NCI-H187 treated with DMSO at 0.1 percent for 48 hours (cell line): ENCODE measurements at places on chromosomes 12 and 14.
A peak's percentile ranks its signal among the peaks of the same experiment; 100 is the strongest.

GRCh38 chr12:14193639-14194038 is 171.8 kb upstream of the ATF7IP start:
- no peak for DNase-seq

DNA sequence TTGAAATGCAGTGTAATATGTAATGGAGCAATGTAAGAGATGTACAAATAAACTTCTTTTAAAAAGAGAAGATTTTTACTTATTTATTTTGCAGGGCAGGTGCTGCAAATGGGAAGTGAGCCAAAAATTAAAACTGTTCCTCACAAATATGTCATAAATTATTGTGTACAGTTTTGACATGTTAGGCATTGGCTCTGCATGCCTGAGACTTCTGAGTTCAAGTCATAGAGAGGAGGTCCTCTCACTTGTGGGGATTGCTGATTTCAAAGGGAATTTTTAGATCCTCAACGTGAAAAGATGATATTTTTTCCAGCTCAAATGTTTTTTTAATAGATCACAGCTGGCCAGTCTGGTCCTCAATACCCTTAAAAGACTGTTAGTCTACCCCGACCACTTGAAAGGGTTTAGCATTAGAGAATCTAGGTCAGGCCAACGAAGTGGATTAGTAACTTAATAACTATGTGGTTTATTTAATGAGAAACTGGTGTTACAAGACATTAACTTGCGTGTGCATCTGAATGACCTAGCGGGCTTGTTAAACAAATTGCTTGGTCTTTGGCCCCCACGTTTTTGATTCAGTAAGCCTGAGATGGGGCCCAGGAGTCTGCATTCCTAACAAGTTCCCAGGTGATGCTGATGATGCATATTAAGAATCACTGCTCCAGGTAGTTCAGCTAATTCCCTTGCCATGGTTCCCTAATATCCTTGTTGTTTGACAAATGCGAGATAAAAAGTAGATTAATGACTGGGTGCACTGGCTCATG is 30.9 kb upstream of the WDR89 start:
- DNase-seq: no peak

- no peak for DNase-seq
Observed at GRCh38 chr14:58716706-58717105, 78.9 kb downstream of the DACT1 start.

DNA sequence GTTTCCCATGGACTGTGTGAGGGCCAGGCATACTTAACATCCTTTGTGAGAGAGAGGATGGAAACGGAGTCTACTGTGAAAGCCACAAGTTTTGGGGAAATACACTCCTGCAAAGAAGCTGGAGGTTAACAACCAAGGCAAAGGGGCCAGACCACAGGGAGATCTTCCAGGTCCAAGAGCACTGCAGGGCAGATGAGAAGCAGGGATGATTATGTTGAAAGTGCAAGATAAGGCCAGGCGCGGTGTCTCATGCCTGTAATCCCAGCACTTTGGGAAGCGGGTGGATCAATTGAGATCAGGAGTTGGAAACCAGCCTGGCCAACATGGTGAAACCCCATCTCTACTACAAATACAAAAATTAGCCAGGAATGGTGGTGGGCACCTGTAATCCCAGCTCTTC is 15.1 kb downstream of the COQ6 start:
- no peak for DNase-seq

GRCh38 chr12:130014485-130014807 is 110.6 kb upstream of the TMEM132D start:
- no peak for DNase-seq

- no peak for DNase-seq
Observed at GRCh38 chr12:6772331-6772695, at the start of gene LAG3. TSS of gene LAG3 (plus strand) at chr12:6772520. CDS start at chr12:6772853, 333 bp downstream.

GRCh38 chr12:57781801-57782200 is 786 bp upstream of the TSFM start:
- DNase-seq: no peak

- DNase-seq: no peak
Observed at GRCh38 chr14:62824086-62824485, 221.2 kb downstream of the KCNH5 start.

DNA sequence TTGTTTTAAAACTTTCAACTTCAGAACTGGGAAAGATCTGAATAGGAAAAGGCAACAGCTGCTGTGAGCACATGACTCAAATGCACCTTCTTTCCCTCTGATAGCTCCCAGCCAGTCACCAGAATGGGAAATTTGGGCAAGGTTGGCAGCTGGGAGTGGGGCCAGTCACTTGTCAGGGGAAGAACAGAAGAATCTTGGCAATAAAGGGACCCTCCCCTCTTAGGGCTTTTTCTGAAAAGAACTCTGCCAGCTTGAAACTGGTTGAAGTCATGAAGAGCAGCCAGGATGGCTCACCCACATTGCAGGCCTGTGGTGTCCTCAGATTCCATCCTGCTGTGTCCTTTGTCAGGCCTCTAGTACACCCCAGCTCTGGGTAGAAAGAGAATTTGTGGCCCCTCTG is 10.3 kb upstream of the RIC8B start:
- DNase-seq: no peak

DNA sequence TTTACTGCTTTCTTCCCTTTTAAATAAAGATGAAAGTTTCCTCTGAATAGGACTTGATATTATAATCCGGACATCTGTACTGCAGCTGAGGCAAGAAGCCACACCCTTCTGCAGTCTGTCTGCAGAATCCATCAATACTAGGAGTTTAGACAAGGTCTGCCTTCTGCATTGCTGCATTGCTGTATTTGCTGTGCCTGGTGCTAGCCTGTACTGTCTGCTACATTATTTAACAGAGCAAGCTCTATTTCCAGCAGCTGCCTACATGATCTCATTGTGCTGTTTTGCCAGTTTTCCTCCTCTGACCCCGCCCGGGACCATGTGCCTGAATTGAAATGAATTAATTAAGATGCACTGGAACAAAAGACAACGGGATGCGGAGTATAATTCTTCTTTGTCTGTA is 1.7 kb downstream of the TUBA1A start:
- DNase-seq: peak; percentile 32

DNA sequence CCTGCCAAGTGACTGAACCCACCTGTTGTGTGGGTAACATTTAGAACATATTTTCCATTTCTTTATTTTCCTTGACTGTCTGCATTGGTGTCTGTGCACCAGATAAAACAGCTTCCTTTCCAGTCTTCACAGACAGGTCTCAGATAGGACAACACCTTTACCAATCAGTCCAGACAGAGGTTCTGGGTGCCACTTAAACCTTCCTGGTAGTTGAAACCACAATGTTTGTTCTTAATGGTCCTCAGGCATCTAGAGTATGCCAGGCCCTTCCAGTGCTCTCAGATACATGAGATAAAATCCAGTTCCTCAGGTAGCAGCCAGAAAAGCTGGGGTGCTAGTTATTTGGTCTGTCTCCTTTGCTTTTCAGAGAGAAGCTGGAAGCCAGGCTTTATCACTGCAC is 7.0 kb upstream of the CLEC2D start:
- no peak for DNase-seq

DNA sequence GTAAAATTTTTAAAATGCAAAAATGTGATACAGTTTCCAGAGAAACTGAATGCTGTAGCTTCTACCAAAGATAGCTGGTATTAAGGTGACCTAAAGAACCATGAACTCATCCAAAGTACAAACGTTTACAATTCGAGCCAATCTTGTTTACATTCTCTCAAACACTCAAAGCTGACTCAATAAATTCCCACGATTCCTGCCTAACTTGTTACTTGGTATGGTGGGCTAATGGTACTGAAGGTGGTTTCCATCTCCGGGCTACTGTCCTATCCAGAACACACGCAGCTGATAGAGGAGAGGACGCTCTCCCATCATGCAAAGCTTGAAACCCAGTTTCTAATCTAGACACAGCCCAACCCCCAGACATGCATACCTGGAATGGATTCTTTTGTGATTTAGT is 31.5 kb downstream of the RAD9B start:
- DNase-seq: no peak

GRCh38 chr12:26647088-26647487 is 185.9 kb downstream of the ITPR2 start:
- no peak for DNase-seq

DNA sequence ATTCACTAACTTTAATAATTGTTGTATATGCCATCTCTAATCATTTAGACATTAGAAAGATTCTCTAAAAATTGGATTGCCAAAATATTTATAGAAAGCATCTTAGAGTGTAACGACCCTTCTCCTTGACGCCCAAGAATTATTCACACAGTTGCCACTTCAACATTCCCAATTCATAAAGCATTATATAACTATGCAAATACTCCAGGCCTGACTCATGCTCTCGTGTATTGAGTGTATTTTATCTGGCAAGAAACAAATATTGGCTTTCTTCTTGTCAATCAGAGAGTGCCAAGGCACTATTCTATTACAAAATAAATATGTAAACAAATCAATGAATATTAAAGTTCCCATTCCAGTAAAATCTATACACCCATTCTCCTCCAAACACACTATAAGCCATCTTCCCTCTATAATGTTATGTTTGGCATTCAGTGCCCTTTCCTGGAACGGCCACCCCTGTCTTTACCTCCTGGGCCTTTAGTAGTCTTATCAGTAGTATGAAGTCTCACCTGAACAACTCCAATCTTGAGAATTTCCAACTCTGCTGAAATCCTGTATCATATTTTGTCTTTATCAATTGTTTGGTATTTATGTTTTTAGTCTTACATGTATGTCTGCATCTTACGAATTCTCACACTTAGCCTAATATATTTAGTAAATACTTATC is 182.6 kb downstream of the PIK3C2G start:
- no peak for DNase-seq

GRCh38 chr14:66291756-66292155 is 194.4 kb upstream of the CCDC196 start:
- DNase-seq: no peak

GRCh38 chr12:96029826-96030225 is 5.6 kb downstream of the LTA4H start:
- DNase-seq: no peak

GRCh38 chr12:118038137-118038536 is 21.6 kb downstream of the RFC5 start:
- peak; percentile 38 for DNase-seq

DNA sequence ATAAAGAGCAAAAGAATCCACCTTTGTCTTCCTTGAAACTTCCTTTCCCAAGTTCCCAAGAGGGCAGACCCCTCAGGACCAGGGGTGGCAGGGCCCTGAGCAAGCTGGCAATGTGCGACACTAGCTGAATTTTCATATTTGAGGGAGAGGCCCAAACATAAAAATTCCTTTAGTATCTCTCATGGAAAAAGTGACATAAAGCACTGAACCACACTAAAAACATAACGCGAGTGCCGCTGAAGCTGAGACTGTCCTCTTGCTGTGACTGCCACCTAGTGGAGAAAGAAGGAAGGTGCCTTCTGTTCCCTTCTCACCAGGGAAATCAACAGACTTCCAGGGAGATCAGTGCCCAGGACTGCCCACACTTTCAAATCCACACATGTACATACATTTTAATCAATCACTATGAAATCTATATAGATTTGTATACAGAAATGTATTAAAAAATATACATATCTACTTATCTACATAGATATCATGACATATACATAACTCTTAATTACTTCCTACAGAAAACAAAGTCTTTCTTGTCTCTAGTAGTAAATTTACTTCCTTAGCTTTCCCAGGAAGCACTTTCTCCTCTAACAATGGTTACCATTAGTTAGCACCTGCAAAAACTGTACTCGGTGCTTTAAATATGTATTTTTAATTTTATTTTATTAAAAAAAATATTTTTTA is 53.8 kb downstream of the SSH1 start:
- peak; percentile 72 for DNase-seq

- DNase-seq: no peak
Observed at GRCh38 chr12:64390275-64390851, at the start of gene C12orf56. TSS of gene C12orf56 (minus strand) at chr12:64390758. CDS start at chr12:64390565, 193 bp downstream.

GRCh38 chr12:128573907-128574306 is 249.9 kb downstream of the SLC15A4 start:
- no peak for DNase-seq

DNA sequence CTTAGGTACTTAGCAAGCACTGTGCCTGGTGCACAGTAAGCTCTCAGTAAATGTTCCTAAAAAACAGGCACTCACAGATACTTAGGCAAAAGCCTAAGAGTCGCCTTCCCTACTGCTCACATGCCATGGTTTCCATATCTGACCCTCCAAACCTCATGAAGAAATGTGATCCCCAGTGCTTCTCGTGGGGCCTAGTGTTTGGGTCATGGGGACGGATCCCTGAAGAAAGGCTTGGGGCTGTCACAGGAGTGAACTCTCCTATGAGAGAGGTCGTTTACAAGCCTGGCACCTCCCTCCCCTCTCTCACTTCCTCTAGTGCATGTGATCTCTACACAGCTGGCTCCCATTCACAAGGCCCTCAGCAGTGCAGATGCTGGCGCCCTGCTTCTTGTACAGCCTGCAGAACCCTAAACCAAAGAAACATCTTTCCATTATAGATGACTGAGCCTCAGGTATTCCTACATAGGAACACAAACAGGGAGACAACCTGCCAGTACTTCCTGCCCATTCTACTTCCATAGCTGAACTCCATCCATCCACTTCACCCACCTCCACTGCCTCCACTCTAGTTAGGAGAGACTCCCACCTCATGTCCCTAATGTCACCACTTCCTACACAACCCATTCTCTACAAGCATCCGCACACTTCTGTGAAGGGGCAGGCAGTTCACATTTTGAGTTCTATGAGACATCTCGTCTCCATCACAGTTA is 2.9 kb downstream of the SLC15A4 start:
- no peak for DNase-seq

DNA sequence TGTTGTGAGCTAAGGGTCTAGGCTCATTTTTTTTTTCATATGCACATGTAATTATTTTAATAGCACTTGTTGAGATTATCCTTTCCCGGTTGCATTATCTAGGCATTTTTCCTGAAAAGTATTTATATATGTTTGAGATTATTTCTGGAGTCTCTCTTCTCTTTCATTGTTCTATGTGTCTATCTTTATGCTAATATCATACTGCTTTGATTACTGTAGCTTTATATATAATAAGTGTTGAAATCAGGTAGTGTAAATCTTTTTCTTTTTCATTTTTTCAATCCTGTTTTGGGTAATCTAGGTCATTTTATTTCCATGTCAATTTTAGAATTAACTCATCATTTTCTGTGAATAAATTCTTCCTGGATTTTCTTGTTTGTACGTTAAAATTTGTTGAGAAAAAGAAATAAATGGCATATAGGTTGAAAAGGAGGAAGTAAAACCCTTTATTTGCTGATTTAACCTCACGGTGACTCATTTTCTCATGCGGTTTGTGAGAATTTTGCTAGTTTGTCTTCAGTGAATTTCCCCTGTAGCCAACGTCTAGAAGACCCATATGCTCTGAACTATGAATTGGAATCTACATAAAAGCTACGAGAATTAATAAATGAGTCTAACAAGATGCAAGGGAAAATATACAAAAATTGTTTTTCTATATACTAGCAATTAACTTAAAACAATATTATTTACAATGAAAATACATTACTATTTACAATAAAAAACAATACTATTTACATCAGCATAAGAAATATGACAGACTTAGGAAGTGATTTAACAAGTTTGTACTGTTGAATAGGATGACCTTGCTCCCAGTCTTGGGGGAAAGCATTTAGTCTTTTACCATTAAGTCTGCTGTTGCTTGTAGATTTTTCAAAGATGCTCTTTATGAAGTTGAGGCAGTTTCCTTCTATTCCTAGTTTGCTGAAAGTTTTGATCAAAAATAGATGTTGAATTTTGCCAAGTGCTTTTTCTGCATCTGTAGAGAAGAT is 105.0 kb downstream of the SNAPC1 start:
- no peak for DNase-seq

- no peak for DNase-seq
Observed at GRCh38 chr12:91414636-91415035, 232.0 kb upstream of the DCN start.
